ENCODE measurements at places on chromosomes 1 and 21.

- peak; percentile 74 for DNase-seq
Measured at GRCh38 chr1:27122652-27123051, 32.3 kb downstream of the SLC9A1 start.

- DNase-seq: no peak
Measured at GRCh38 chr1:92494485-92495141, 7.9 kb upstream of the GFI1 start.

DNA sequence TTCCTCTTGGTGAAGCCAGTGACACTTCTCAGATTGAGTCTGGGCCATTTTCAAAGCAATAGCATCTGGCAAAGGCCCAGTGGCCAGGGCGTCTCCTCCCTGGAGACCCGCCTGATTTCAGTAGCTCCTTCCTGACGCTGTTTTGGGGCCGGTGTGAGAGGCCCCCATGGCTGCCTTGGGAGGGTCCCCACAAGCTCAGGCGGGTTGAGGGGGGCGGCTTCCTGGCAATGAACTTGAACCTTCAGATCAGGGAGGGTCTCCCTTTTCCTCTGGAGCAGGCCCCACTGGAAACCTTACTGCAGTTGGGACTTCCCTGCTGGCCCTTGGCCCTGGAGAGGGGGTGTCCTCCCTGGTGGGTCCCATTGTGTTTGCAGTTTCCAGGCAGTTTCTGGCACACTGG is 121.2 kb downstream of the CRYAA start:
- no peak for DNase-seq

GRCh38 chr1:79042539-79042938 is 36.0 kb upstream of the ADGRL4 start:
- DNase-seq: no peak

DNA sequence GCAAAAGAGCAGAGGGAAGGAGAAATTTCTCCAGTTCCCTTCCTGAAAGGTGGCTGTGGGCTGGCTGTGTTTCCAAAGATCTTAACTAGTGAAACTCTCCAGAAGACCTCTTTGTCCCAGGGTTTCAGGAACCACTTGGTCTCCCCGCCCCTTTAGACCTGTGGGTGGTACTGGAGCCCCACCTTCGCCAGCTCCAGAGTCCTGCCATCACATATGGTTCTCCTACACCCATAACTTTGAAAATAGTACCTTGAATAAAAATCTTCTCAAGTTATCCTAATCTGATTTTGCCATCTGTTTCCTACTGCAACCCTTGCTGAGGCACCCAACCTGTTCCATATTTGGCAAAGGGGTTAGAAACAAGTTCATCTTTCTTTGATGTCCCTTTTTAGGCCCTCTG is 303.9 kb downstream of the SEC16B start:
- DNase-seq: no peak

DNA sequence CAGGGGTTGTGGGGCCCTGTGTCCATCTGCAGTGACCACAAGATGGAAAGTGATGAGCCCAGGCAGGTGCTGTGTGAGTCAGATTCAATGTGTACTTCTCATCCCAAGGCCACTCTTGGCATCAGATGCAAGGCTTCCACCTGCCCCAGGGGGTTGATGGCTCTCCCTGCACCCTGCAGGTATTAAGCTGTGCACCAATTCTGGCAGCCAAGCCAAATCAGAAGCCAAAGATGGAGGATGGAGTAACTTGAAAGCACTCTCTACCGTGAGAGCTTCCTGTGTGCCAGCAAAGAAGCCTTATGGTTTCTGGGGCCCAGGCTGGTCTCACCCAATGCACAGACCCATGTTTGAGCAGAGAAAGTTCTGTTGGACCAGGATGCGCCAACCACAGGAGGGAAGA is 44.3 kb upstream of the TENT5C start:
- no peak for DNase-seq

GRCh38 chr1:47622776-47623556 is 185.1 kb downstream of the FOXD2 start:
- no peak for DNase-seq

- DNase-seq: no peak
Measured at GRCh38 chr1:200561856-200562214, 58.7 kb downstream of the KIF14 start.

GRCh38 chr1:56135069-56135863 is 444.1 kb downstream of the PLPP3 start:
- no peak for DNase-seq

GRCh38 chr1:55244476-55245099 is 29.4 kb upstream of the USP24 start:
- DNase-seq: peak; percentile 16

- DNase-seq: no peak
Measured at GRCh38 chr21:27371115-27371974, 404.5 kb upstream of the ADAMTS5 start.

GRCh38 chr1:202129453-202130296 is 7.0 kb downstream of the GPR37L1 start:
- DNase-seq: peak; percentile 52

Measured in Ammon's horn (tissue), 1 donor.